ENCODE measurements at places on chromosomes 7 and 10. TPM values are rescaled to one million over a fixed set of nuclear protein-coding genes. Genes with fewer than 3 reads are reported as not detected.

The PPP1R17 gene
- not detected for total RNA-seq

The ZNF282 gene
- total RNA-seq = 20.2 TPM

- no peak for DNase-seq
Measured at GRCh38 chr7:114085313-114085591, 166.4 kb upstream of the PPP1R3A start.

DNA sequence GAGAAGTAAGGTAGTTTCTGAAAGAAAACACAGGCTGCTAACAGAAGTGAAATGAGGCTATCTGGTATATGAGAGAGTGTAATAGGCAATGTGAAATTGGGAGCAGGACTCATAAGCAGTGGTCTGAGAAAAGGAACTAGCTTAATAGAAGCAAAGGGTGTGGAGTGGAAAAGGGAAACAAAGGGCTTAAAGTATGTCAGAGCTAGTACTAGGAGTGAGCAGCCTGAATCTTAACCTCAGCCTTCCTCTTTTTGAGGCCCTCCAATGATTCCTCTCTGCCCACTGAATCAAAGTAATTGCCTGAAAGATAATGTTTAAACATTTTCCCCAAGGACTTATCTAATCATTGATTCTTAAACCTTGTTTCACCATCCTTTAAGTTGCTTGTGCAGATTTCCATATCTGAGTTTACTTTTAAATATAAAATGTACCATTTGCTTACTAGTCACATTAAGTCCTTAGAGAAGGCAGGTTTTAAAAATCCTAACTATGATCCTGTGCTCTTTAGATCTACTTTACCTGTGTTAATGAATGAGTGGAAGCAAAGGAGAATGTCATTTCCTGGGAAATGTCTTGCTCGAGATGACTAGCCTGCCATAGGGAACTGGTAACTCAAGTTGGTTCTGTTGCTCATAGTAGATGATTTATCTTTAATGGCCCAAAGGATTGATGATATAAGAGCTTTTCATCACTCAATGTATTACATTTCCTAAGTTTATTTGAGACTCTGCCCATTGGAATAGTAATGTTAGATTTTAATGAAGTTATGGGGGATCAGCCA is 155.0 kb downstream of the SKAP2 start:
- DNase-seq = no peak

GRCh38 chr10:132668048-132668394 is 117.9 kb downstream of the NKX6-2 start:
- no peak for DNase-seq

- no peak for DNase-seq
Measured at GRCh38 chr10:18021725-18022480, 70.2 kb downstream of the SLC39A12 start.
